Activated CD8-positive, alpha-beta memory T cell treated with anti-CD3 and anti-CD28 coated beads for 4 hours (primary cell): ENCODE measurements at places on chromosomes 1 and 21.

- DNase-seq: no peak
Measured at GRCh38 chr1:175612286-175612685, 131.1 kb downstream of the TNR start.

- no peak for DNase-seq
Measured at GRCh38 chr1:70504821-70505193, 93.7 kb downstream of the CTH start.

DNA sequence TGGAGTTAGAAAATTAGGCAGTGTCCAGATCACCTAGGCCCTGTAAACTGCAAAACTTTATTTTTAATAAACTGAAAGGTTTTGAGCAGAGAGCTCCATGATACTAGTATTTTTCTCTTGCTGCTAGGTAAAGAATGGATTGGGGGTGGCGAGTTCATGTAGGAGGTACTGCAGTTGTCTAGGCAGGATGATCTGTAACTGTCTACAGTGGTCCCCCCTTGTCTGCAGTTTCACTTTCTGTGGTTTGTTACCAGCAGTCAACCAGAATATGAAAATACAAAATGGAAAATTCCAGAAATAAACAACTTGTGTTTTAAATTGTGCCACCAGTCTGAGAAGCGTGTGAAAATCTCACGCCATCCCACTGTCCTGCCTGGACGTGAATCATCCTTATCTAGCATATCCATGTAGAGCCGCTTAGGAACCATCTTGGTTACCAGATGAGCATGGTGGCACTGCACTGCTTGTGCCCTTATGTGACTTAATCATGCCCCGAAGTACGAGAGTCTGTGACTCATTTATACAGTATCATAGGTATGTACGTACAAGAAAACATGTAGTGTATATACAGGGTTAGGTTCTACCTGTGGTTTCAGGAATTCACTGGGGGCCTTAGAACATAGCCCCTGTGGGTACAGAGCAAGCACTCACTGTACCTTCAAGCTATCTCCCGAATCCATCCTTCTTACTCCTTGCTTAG, 94.2 kb downstream of the AHCTF1 start:
- no peak for DNase-seq

DNA sequence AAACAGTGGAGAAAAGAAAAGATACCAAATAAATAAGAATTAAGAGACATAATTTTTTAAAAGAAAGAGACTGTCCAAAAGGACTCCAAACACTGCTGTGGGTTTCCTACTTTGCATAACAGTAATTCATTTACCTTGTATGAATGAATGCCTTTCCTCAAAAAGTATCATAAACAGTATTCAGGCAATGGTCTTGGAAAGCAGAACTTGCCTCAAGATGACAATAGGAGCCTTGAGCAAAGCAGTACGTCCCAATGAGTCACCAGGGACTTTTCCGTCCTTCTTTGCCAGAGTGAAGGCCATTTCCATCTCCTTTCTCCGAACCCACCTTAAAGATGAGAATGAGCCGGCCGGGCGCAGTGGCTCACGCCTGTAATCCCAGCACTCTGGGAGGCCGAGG, 186.4 kb downstream of the ZBTB18 start:
- DNase-seq: no peak

GRCh38 chr1:107231291-107231690, 90.5 kb downstream of the NTNG1 start:
- DNase-seq: no peak

- DNase-seq: no peak
Measured at GRCh38 chr1:47971385-47972160, 25.6 kb downstream of the TRABD2B start.

DNA sequence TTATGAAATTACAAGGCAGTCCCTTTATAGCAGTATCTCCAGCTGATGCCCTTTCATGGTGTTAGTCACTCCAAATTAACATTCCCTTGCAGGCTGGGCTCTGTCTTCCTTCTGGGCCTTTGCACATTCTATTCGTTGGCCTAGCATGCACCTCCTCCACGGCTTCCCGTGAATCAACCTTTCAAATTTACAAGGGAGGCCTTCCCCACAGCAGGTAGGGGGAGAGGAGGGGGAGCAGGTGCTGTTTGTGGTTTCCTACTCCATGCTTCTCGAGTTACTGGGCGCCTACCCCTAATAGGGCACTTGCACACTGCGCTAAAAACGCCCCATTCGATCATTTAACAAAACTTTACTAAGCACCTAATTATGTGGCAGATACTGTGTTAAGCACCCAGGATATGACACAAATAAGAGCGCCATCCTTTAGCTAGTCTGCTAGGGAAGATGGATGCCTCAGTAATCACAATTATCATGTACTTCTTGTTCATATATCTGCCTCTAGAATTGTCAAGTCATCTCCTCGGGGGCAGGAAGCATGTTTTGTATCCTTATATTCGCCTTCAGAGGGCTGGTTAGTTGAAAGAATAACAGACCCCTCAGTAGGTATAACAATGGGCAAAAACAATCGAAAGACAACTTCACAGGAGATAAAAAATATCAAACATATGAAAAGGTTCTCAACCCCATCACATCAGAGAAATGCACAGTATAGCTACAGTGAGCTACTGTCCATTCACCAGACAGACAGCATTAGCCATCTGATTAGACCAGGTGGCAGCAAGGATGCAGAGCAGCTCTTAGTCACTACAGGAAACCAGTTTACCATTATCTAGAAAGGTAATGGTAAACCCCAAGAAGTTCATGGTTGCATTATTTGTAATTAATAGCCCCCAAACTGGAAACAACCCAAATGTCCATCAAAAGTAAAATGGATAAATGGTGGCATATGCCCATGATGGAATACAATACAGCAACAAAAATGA, 1.7 kb upstream of the ADAR start:
- DNase-seq: no peak
